Mesothelial cell of epicardium (in vitro differentiated cells): ENCODE measurements at places on chromosomes 5 and 9.
A peak's percentile ranks its signal among the peaks of the same experiment; 100 is the strongest.

GRCh38 chr5:169160405-169160901 is 140.5 kb downstream of the SLIT3 start:
- H3K36me3 ChIP-seq = peaks cover 23% of the 10 kb centered on the region
- no peaks in the 10 kb centered on the region for H3K27me3 ChIP-seq

DNA sequence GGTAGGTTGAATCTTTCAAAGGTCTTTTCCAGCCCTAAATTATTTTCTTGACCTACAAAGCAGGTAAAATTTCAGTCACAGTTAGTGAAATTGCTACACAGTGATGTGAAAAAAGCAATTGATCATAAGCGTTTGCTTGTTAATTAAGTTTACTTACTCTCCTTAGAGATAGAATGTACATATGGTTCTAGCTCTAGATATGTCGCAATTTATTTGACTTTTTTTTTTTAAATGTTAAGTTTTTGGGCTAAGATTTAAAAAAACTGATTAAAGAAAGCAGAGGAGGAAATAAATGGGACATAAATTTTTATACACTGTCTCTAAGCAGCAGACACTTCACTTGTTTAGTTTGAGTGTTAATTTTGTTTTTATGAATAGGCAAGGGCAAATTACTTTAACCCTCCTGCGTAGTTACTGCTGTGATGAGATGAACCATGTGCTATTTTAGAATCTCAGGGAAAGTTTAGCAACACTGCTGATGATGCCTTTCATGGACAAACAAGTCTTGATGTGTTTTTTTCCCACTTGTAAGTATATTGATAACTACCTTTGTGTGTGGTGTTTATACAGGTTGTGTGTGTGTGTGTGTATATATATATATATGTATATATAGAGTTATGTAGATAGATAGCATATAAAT is 38.3 kb upstream of the FAM120AOS start:
- H3K27ac ChIP-seq = no peak overlapping the region
- H3K4me3 ChIP-seq = no peak overlapping the region
- DNase-seq = no peak
- no peaks in the 10 kb centered on the region for H3K4me1 ChIP-seq
- H3K36me3 ChIP-seq = peaks cover 38% of the 10 kb centered on the region

DNA sequence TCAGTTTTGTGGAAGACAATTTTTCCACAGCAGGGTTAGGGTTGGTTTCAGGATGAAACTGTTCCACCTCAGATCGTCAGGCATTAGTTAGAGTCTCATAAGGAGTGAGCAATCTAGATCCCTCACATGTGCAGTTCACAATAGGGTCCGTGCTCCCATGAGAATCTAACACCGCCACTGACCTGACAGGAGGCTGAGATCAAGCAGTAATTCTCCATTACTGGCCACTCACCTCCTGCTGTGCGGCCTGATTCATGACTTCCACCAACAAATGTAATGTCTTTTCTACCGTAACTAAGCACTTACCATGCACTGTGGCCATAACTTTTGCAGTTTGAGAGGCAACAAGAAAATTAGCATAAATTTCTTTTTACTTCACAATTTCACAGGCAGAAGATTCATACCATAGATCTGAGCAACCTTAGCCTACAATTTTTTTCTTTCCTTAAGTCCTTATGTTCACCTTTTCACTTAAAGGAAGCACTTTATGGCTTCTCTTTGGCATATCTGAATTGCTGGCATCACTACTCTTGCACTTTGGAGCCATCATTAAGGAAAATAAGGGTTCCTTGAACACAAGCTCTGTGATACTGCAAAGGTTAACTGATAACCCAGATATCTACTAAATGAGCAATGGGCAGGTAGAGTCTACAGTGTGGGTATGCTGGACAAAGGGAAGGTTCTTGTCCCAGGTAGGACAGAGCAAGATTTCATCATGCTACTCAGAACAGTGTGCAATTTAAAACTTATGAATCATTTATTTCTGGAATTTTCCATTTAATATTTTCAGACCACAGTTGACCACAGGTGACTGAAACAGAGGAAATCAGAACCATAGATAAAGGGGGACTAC is 83.0 kb upstream of the IFNK start:
- H3K27me3 ChIP-seq = no peaks in the 10 kb centered on the region
- H3K4me1 ChIP-seq = peaks cover 40% of the 10 kb centered on the region
- DNase-seq = no peak
- no peak overlapping the region for H3K27ac ChIP-seq
- no peak overlapping the region for H3K4me3 ChIP-seq
- H3K36me3 ChIP-seq = peaks cover 2% of the 10 kb centered on the region

DNA sequence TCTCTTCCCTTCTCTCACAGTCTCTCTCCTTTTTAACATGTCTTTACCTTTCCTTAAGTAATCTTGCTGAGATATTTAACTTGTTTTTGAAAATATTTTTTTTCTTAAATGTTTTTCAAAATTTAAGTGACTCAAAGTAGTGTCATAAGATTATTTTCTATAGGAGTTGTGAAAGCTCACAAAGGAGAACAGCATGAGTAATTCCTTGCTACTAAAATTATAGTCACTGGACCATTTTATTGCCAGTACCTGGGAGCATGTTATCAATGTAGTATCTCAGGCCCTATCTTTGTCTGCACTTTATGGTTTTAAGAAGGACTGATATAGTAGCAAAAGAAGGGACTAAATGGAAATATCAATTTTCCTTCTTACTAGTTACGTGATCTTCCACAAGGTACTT is 181.9 kb downstream of the TMEM232 start:
- H3K27ac ChIP-seq = no peak overlapping the region
- no peak overlapping the region for H3K4me3 ChIP-seq
- H3K36me3 ChIP-seq = no peaks in the 10 kb centered on the region

GRCh38 chr5:58076483-58077257 is 383.2 kb downstream of the PLK2 start:
- peaks cover 2% of the 10 kb centered on the region for H3K36me3 ChIP-seq
- H3K27me3 ChIP-seq = no peaks in the 10 kb centered on the region
- H3K4me1 ChIP-seq = peaks cover 76% of the 10 kb centered on the region
- H3K27ac ChIP-seq = peak overlapping the region; percentile 10

DNA sequence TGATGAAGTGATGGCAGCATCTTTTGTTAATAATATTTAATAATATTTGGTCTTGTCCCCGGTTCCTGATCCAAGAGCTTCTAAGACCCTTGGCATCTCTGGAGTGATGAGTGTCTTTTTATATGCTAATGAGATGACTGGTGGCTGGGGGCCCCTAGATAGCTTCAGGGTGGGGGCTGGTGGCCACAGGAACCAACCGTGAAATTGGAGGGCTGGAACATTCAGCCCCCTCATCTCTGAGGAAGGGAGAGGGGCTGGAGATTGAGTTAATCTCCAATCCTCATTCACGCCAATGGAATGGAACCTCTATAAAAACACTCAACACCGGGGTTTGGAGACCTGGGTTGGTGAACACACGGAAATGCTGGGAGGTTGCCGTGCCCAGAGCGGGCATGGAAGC is 78.2 kb upstream of the RAPGEF1 start:
- H3K36me3 ChIP-seq = no peaks in the 10 kb centered on the region
- peaks cover 34% of the 10 kb centered on the region for H3K27me3 ChIP-seq
- peaks cover 9% of the 10 kb centered on the region for H3K4me1 ChIP-seq
- H3K27ac ChIP-seq = no peak overlapping the region
- DNase-seq = no peak
- H3K4me3 ChIP-seq = no peak overlapping the region

- peaks cover 6% of the 10 kb centered on the region for H3K27me3 ChIP-seq
- no peak for DNase-seq
- H3K27ac ChIP-seq = peak overlapping the region; percentile 45
- peaks cover 33% of the 10 kb centered on the region for H3K4me1 ChIP-seq
- no peaks in the 10 kb centered on the region for H3K36me3 ChIP-seq
- H3K4me3 ChIP-seq = no peak overlapping the region
Measured at GRCh38 chr5:145829708-145830361, 5.3 kb downstream of the PRELID2 start.

DNA sequence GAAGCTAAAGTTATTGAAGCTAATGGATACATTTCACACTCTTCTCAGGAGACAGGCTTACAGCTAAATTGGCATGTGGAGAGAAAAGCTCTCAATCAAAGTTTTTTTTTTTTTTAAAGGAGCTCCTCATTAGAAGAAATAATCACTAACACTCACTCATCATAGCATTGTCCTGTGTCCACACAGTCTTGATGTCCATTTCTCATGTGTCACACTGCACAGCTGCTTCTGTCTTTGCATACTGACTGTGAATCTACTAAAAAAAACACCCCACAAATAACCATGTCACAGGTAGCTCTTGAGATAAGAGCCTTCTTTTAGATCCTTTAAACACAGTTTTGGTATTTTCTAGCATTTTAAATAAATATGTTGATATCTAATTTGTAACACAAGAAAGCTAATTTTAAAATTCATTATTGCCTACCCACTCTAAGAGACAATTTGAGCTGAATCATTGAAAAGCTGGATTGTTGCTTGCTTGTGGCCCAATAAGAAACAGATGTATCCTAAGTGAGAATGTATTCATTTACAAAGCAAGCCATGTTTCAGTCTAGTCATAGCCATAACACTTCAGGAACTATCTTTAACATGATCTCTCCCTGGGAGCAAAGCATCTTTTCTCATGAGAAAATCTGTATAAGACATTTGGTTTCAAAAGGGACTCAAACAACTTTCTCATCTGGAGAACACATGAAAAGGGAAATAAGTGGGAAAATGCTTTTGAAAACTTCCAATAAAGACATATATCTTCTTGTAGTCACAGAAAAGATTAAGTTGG is 48.1 kb upstream of the PCSK1 start:
- H3K36me3 ChIP-seq = no peaks in the 10 kb centered on the region
- H3K4me3 ChIP-seq = no peak overlapping the region
- peaks cover 2% of the 10 kb centered on the region for H3K27me3 ChIP-seq

DNA sequence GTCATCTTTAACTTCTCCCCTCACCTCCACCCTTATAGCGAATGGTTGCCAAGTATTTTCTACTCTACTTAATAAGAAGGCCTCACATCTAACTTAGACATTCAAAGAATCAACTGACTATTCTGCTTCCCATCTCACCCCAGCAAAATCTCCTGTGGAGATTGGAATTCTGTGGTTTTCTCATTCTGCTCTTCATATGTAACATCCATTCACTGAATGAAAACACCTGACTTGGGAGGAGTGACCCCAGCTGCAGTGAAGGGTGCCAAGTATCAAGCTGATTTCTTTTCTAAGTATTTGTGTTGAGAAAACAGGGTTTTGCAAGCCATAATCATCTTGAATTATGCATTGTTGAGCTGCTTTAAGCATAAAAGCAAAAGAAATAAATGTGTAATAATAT is 42.5 kb upstream of the TAF1L start:
- DNase-seq = no peak

GRCh38 chr5:29229461-29229860 is 1964.0 kb upstream of the CDH6 start:
- H3K4me3 ChIP-seq = no peak overlapping the region
- no peak overlapping the region for H3K27ac ChIP-seq
- no peaks in the 10 kb centered on the region for H3K27me3 ChIP-seq
- H3K36me3 ChIP-seq = no peaks in the 10 kb centered on the region

GRCh38 chr9:29211003-29211579 is 1637.8 kb upstream of the C9orf72 start:
- H3K27ac ChIP-seq = peak overlapping the region; percentile 27
- peaks cover 60% of the 10 kb centered on the region for H3K27me3 ChIP-seq
- DNase-seq = no peak
- peak overlapping the region; percentile 74 for H3K4me3 ChIP-seq
- no peaks in the 10 kb centered on the region for H3K36me3 ChIP-seq
- peaks cover 37% of the 10 kb centered on the region for H3K4me1 ChIP-seq

DNA sequence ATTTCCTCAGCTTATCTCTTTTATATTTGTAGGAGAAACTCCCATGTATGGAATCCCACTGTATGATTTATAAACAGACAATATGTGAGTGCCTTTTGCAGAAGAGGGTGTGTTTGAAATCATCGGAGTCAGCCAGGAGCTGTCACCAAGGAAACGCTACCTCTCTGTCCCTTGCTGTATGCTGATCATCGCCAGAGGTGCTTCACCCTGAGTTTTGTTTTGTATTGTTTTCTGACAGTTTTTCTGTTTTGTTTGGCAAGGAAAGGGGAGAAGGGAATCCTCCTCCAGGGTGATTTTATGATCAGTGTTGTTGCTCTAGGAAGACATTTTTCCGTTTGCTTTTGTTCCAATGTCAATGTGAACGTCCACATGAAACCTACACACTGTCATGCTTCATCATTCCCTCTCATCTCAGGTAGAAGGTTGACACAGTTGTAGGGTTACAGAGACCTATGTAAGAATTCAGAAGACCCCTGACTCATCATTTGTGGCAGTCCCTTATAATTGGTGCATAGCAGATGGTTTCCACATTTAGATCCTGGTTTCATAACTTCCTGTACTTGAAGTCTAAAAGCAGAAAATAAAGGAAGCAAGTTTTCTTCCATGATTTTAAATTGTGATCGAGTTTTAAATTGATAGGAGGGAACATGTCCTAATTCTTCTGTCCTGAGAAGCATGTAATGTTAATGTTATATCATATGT is 18.0 kb upstream of the CTSL start:
- peak overlapping the region; percentile 70 for H3K27ac ChIP-seq
- H3K4me1 ChIP-seq = peaks cover 42% of the 10 kb centered on the region
- H3K36me3 ChIP-seq = peaks cover 40% of the 10 kb centered on the region
